DND-41 (cell line): ENCODE measurements at places on chromosomes 12 and 14.
A peak's percentile ranks its signal among the peaks of the same experiment; 100 is the strongest.

DNA sequence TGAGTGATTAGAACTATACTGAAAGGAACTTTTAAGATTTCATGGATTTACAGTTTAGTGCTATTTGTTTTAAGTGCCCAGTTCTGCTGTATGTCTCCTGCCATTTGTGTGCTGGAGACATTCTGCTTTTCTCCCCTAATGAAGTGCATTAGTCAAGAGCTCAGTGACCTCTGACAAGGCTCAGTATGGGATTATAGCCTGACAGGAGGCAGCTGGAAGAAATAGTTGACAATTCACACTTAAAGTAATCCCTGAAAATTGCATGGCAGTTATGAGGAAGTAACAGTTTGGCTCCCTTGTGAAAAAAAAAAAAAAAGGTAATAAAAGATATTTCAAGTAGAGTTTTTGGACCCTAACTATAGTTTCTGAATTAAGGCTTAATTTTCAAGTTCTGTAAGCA, 70.3 kb downstream of the ALX1 start:
- H3K27me3 ChIP-seq, result no peaks in the 10 kb centered on the region
- no peak for DNase-seq
- no peaks in the 10 kb centered on the region for H3K36me3 ChIP-seq
- H3K4me1 ChIP-seq, result no peaks in the 10 kb centered on the region
- no peak overlapping the region for H3K4me3 ChIP-seq

- no peak for DNase-seq
Observed at GRCh38 chr12:65649126-65649525, 175.2 kb upstream of the HMGA2 start.

- DNase-seq, result peak; percentile 90
- peak within 1 kb of the TSS; percentile 89 for H3K27ac ChIP-seq
- peak within 1 kb of the TSS; percentile 36 for H3K4me3 ChIP-seq
- H3K36me3 ChIP-seq, result peaks cover 56% of the 10 kb centered on the region
- no peaks in the 10 kb centered on the region for H3K27me3 ChIP-seq
Observed at GRCh38 chr12:2877047-2877952, at the start of the genes FOXM1 and RHNO1. TSS of gene FOXM1 (minus strand) at chr12:2877174. CDS start at chr12:2874478, 2,696 bp downstream. TSS of gene RHNO1 (plus strand) at chr12:2877223. CDS start at chr12:2885367, 8,144 bp downstream.

DNA sequence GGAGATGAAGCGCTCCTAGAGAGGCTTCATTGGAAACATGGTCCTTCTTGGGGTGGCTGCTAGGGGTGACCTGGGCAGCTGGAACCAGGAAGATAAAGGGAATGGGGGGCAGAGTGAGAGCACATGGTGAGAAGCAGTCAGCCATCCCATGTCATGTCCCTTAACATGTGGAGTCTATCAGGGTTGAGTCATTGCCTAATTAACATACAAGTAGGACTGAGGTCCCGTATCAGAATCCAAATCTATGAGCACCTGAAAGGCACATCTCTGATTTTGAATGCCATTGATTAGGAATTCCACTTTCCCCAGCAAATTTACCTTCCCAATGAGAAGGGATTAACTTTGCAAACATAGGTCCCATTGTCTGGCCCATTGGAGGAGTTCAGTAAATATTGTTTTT, 20.3 kb upstream of the PPP1R1A start:
- DNase-seq, result no peak
- no peaks in the 10 kb centered on the region for H3K36me3 ChIP-seq
- H3K4me1 ChIP-seq, result no peaks in the 10 kb centered on the region
- H3K4me3 ChIP-seq, result no peak overlapping the region
- no peak overlapping the region for H3K27ac ChIP-seq

GRCh38 chr12:30989754-30990153, 63.2 kb downstream of the TSPAN11 start:
- no peak overlapping the region for H3K4me3 ChIP-seq
- H3K27me3 ChIP-seq, result no peaks in the 10 kb centered on the region
- H3K36me3 ChIP-seq, result no peaks in the 10 kb centered on the region
- DNase-seq, result peak; percentile 49

DNA sequence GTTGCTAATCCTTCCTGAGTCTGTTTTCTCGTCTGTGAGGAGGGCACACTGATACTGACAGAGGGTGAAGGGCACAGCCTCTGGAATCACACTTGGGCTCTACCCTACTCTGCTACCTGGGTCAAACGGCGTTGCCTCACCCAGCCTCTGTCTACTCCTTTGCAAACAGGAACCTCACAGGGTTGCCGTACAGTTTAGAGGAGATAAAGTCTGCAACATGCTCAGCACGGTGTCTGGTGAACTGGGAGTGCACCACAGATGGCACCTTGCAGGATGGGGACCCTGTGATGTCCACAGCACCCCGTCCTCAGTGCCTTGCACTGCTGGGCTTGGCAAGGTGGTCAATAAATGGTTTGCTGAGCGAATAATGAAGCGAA, 38.3 kb downstream of the TESC start:
- H3K36me3 ChIP-seq, result peaks cover 22% of the 10 kb centered on the region
- no peak overlapping the region for H3K4me3 ChIP-seq
- H3K4me1 ChIP-seq, result peaks cover 53% of the 10 kb centered on the region
- peak overlapping the region; percentile 98 for H3K27ac ChIP-seq

DNA sequence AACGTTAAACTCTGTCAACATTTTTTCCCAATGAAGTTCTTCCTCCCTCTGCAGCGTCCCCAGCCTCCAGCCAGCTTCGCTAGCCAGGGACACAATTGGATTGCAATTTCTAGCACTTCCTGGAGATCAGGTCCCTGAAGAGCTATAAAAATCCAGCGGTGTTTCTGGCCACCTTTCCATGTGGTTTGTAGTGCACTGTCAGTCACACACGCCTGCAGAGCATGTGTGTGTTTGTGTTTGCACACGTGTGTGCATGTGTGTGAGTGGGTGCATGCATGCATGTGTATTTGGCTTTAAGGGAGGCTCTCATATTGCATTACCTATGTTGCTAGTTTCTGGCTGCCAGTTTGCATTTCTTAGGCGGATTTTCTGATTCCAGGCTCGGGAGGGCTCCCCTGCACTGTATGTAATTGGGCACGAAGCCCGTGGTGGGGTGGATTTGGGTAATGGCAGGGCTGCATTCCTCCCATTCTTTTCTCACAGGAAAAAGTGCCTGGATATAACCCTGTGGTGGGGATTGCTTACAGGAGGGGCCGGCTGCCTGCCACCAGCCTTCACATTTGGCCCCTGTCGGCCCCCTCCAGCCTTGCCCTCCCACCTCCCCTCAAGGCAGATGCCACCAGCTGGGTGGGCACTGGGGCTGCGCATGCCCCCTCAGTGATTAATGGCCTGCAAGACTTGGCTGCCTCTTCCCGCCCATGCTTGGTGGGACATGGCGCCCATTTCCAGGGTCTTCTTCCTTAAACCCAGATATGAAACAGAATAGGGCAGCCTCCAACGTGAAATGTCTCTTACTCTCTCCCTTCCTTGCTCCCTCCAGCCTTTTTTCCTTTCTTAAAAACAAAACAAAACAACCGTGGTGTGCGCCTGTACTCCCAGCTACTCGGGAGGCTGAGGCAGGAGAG, 74.0 kb downstream of the TSPAN9 start:
- no peaks in the 10 kb centered on the region for H3K4me1 ChIP-seq
- no peak for DNase-seq
- no peak overlapping the region for H3K4me3 ChIP-seq
- H3K27me3 ChIP-seq, result peaks cover 16% of the 10 kb centered on the region

DNA sequence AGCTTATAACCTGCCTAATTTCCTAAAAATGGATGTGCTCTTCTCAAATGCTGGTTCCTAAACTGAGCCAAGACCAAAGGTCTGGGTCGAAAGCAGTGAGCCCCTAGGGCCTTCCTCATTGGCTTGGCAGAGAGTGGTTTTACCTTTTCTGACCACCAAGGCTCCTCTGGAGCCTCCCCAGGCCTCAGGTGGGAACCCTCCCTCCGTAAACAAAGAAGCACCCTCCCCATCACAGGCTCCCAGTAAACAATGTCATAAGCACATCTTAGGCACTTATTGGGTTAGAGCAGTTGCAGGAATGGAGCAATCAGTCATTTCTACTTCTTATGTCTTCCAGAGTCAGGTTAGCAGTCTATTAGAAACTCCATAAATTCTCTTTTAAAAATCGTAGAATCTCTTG, 6.0 kb downstream of the CHPT1 start:
- DNase-seq, result no peak
- H3K4me1 ChIP-seq, result peaks cover 16% of the 10 kb centered on the region
- H3K27me3 ChIP-seq, result no peaks in the 10 kb centered on the region
- no peak overlapping the region for H3K4me3 ChIP-seq

DNA sequence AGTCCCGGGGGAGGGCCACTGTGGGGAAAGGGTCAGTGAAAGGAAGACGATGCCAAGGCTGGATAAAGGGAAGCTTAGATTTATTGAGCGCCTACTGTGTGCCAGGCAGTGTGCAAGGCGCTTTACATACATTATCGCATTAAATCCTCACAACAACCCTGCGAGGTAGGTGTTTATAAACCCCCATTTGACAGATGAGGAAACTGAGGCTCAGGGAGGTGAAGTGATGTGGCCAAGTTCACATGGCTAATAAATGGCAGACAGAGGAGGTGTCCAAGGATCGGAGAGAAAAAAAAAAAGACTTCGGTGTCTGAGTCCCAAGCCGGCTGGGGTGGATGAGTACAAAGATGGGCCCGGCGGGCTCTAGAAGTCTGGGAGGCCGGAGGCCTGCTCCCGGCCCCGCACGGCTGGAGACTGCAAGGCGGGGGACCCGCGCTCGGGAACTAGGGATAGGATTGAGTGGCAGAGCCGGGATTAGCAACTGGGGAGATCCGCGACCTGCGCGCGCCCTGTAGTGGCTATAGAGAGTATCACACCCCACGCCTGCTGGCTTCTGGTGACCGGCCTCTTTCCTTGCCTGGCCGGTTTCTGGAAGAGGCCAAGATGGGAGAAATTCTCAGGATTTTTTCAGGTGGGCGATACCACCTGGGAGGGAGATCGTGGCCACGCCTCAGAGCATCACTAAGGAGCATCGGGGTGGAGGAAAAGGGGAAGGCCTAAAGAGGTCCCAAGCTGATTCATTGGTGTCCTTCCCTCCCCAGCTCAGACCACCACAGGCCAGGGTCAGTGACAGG, 3.9 kb downstream of the DDN start:
- H3K4me1 ChIP-seq, result peaks cover 36% of the 10 kb centered on the region
- peaks cover under 1% of the 10 kb centered on the region; the same call in 1 of the 2 replicates for H3K36me3 ChIP-seq
- no peak overlapping the region for H3K27ac ChIP-seq
- peaks cover 34% of the 10 kb centered on the region for H3K27me3 ChIP-seq
